ENCODE measurements at places on chromosomes 2 and 18.

DNA sequence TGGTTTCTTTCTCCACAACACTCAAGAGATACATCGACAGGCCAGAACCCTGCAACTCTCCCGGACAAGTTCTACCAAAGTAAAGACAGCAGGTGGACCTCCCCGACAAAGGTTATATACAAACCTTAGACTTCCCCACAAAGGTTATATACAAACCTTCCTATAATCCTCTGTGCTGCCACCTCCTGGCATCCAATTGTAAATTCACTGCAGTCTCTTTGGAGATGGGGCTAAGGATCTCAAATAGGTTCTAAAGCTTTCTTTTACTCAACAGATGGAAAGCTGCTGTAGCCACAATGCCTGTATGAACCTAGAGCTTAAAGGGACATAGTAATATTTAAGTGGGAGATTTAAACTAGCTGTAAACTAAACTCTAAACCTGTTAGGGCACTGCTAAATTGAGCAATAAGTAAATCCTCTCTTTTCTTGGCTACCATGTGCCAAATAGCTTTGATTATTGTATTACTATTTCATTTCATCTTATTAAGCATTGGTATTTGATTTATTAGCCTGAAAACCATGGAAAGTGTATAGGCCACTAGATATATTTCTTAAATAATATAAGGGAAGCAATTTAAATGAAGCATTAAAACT lies 9.8 kb upstream of the MREG start:
- peak; percentile 59 for DNase-seq

GRCh38 chr2:86216575-86217555 lies 17.6 kb downstream of the MRPL35 start:
- no peak for DNase-seq

DNA sequence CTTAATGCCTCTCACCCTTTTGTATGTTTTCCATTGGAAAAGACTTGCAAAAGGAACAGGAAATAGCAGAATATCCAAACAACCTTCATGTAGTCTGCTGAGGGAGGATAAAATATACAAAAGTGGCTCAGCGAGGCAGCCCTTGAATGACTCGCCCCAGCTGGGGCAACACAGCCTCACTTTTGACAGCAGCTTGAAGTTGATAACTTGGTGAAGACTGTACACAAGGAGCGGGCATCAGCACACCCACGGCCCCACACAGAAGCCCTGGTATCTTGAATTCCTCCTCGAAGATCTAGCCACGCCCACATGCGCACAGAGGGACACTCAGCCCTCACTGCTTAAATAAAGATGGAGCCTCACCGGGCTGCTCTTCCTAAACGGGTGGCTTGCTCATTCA lies 161.0 kb downstream of the IRS1 start:
- no peak for DNase-seq

DNA sequence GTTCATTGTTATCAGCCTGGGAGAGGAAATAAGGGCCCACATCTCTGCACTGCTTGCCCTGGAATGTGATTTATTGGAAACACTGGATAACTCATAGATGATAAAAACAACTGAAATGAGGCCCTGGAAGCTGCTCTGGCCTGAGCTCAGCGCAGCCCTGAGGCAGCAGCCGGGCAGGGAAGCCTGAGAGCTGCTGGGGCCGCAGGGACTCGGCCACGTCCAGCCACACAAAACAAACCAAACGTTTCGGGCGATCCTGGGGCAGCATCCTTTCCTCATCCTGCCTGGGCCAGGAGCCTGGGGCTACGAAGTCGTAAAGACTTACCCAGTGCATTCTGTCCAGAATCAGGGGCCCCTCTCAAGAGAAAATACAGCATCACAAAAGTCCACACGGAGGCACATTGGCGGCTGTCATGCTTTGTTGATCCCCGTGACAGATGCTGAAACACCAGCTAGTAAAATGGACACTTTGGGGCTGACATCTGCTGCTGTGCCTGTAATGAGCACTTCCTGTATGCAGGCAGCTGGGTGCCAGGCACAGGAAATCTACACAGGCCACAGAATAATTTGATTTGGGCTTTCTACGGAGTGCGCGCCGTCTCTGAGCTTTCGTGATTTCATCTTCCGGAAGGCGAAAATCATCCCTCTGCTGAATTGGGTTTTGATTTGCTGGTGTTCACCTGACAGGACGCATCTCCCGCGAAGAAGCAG lies 250.6 kb downstream of the EIPR1 start:
- no peak for DNase-seq

DNA sequence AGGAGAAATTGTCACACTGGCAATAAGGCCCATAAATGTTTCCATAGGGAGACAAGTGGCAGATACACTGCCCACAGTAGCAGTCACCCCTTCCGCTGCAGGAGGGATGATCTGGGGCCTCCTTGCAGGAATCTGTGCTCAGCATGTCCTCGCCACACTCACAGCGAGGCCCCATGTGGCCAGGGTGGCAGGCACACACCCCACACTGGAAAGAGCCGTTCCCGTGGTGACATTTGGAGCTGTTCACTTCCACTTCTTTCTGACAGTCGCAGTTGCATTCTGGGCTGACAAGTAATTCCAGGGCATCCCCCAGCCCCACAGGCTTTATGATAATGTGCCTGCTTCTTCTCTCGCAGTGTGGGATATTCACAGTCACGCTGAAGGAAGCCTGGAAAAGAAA lies 62.6 kb downstream of the ITGB6 start:
- no peak for DNase-seq

- no peak for DNase-seq
These were observed 81.4 kb upstream of the ERBB4 start for GRCh38 chr2:212619954-212620353.

- no peak for DNase-seq
These were observed 5.5 kb upstream of the OSBPL1A start for GRCh38 chr18:24403076-24403475.

DNA sequence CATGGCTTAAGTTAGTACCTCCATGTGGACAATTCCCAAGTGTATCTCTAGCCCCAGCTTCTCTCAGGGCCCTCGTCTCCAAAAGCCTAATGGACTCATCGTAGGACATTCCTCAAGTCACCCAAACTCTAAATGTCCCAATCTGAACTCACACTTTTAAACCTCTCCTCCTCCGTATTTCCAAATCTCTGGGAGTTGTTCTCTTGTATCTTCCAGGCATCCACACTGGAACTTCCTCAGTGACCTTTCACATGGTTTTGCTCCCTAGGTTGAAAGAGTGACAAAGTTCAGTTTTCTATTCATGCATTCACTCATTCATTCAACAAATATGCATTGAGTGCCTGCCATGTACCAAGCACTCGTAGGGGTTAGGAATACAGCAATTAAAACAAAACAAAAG lies 220.2 kb downstream of the ALPK2 start:
- no peak for DNase-seq

- DNase-seq: no peak
These were observed 102.8 kb upstream of the CTDP1 start for GRCh38 chr18:79576686-79577351.

- peak; percentile 91 for DNase-seq
These were observed 70.1 kb upstream of the STPG4 start for GRCh38 chr2:47225061-47225783.

DNA sequence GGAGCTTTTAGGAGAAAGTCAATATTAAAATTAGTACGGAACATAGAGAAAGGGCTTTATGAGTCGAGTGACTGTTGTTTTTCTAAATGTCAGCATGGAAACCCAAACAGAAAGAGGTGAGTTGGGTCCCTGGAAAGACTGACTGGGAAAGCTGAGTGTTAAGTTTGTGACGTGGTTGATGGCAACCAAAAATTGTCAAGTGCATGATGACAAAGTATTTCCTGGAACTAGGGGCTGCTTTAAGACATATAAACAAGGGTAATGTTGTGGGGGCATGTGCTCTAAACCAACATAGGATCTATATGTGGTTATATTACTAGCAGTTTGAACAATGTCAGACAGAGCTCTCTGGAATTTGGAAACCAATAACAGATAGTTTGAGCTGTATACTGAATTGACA lies 50.9 kb upstream of the GPD2 start:
- no peak for DNase-seq

GRCh38 chr2:127084611-127085316 lies 22.2 kb downstream of the BIN1 start:
- no peak for DNase-seq

DNA sequence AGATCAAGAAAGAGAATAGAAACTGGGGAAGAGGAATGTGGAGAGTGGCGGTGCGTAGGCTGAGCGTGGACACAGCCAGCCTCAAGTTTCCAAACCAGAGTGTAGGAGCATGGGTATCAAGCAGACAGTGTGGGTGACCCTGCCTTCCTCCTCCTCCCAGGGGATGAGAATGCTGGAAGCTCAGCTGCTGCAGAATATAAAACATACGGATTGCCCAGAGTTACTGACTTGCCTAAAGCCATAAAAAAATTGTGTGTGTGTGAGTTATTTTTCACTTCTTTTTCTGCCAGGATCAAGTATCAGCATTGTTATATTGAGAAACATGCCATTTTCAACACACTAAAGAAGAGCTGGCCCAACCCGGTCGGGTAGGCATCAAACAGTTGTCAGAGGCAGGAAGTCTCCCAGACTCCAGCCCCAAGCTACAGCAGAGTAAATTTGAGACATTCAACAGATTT lies 333.3 kb upstream of the ACVR2A start:
- DNase-seq: no peak

DNA sequence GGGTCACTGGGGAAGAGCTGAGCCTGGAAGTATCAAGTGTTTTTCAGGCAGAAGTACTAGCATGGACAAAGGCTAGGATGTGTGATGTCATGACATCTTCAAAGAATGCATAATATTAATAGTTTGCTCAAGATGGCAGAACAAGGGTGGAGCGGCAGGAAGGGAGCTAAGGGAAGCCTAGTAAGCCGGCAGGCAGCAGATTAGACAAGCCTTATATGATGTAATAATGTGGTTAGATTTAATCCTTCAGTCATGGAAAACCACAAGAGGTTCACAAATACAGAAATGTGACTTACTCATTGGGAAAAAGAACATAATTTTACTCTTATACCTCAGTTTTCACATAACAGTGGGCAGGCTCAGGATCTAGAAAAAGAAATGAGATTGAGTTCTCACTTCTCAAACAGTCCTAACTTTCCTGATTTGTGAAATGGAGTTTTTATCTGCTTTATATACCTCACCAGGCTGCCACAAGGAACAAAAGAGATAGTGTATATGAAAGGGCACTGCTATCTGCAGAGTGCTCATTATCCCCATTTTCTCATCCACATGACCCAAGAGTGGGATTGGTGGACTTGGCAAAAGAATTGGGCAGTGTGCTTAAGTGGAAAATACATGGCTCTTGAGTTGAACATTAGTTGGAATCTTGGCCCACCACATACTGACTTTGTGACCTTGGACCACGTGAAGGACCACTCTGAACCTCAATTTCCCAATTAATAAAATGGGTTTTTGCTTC lies 89.1 kb upstream of the LHCGR start:
- DNase-seq: no peak

GRCh38 chr2:237546040-237546875 lies 20.1 kb upstream of the PRLH start:
- no peak for DNase-seq

- DNase-seq: no peak
These were observed 35.6 kb upstream of the SYT4 start for GRCh38 chr18:43312891-43313290.

DNA sequence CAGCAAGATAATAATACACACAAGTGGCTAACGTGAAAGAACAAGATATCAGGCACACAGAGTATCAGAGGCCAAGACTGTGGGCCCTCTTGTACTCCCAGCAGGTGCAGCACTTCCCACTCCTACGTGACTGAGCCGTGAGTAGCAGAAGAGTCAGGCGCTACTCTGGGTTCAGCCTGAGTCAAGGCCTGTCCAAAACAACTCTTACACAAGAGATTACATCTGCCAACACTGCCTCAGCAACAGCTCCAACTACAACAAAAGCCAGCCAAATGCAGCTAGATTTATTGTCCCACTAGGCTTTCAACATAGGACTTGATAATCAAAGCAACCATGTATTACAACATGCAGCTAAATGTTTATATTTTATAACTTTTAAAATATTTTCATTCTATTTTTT lies 56.2 kb downstream of the ITSN2 start:
- DNase-seq: no peak

DNA sequence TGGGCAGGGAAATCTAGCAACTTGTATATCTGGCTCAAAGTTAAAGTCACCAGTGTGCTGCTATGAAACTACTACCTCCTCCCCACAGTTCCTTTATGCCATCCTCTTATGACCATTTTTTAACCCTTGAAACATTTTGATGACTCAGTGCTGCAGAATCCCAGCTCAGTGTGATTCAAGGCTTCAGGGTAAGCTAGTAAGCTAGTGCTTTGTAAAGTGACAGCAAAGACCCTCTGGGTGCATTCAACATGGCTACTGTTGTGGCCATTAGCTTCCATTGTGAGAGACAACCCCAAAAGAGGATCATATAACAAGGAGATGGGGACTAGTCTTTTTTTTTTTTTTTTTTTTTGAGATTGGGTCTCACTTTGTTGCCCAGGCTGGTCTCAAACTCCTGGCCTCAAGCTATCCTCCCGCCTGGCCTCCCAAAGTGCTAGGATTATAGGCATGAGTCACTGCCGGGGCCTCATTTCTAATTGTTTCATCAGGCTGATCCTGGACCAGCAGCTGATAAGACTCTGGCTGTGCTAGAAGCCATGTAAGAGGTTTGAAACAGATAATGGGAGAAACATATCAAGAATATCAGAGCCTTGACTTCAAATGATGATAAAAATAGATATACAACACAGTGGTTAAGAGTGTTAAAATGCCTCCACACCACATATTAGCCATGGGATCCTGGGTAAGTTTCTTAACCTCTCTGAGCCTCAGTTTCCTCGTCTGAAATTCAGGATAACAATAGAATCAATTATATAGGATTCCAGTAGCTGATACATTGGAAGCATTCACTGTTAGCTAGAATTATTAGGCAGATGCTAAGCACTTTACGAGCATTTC lies 65.7 kb upstream of the RTN4 start:
- DNase-seq: peak; percentile 57

DNA sequence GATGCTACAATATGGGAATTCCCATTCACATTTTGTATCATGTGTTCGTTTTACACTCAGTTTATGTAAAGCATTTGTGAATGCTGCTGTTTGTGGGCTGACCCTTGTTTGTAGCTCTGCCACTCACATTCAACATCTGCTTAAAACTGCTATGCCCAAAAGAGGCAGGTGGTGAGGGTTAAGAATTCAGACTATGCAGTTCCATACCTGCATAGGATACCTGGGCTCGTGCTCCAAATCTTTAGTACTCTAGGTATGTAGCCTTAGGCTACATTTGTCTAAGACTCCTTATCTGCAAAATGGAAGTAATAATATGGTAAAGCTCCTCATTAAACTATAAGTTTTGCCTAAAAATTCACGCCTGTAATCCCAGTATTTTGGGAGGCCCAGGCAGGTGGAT lies 199.5 kb downstream of the GPD2 start:
- DNase-seq: no peak

- no peak for DNase-seq
These were observed 4.7 kb downstream of the DGKD start for GRCh38 chr2:233358947-233359346.

DNA sequence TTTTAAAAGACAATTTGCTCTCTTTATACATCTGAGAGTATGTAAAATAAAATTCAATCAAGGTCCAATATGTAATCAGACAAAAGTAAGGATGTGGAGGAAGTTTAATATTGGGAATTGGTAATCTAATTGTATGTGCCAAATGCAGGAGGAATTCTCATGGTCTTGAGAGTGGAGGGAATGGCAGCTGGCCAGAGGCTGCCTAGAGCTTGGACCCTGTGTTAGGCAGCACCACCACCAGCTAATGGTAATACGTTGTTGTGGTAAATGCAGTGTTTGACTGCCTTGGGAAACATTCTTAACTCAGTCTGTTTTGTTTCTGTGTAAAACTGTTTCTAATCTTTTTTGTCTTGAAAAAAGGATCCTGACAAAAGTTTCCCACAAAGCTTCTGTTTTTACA lies 30.0 kb downstream of the GALNT1 start:
- DNase-seq: no peak

- DNase-seq: no peak
These were observed 82.9 kb upstream of the CCDC85A start for GRCh38 chr2:56100791-56101312.

All from HTR-8/SVneo (cell line).